ENCODE measurements at places on chromosomes 1 and 21.

GRCh38 chr21:33651965-33652680 lies 9.8 kb downstream of the ITSN1 start:
- peaks cover 6% of the 10 kb centered on the region for H3K36me3 ChIP-seq
- H3K4me3 ChIP-seq, result no peak overlapping the region
- H3K27ac ChIP-seq, result no peak overlapping the region

DNA sequence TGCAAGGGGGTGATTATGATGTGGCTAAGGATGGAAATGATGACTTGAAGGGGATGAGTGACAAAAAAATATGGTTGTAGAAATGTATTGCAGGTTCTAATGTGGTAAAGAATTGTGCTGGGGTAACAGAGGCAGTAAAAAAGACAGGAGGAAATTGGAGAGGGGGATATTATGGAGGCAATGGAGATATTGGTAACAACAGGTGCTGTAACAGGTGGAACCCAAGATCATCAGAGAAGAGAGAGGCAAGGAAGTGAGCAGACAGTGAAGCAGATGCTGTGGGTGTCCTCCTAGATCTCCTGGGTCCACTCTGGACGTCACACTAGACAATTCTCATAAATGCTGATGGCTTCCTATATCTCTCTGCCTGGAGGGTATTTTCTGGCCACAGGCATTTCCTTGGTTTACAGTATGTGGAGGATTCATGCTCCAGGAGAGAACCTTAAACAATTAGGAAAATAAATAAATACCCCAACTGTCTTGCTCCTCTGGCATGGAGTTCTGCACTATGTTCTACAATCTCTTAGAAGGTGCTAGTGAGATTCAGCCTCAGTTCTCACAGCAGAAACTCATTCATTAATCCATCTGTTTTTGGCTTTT lies 620.3 kb upstream of the PLXNA2 start:
- H3K4me1 ChIP-seq, result no peaks in the 10 kb centered on the region
- H3K27me3 ChIP-seq, result no peaks in the 10 kb centered on the region
- H3K36me3 ChIP-seq, result no peaks in the 10 kb centered on the region
- DNase-seq, result no peak
- no peak overlapping the region for H3K4me3 ChIP-seq

GRCh38 chr1:163131981-163132380 lies 62.8 kb downstream of the RGS4 start:
- H3K27ac ChIP-seq, result no peak overlapping the region
- no peak overlapping the region for H3K4me3 ChIP-seq
- H3K4me1 ChIP-seq, result peaks cover 3% of the 10 kb centered on the region
- H3K27me3 ChIP-seq, result no peaks in the 10 kb centered on the region

DNA sequence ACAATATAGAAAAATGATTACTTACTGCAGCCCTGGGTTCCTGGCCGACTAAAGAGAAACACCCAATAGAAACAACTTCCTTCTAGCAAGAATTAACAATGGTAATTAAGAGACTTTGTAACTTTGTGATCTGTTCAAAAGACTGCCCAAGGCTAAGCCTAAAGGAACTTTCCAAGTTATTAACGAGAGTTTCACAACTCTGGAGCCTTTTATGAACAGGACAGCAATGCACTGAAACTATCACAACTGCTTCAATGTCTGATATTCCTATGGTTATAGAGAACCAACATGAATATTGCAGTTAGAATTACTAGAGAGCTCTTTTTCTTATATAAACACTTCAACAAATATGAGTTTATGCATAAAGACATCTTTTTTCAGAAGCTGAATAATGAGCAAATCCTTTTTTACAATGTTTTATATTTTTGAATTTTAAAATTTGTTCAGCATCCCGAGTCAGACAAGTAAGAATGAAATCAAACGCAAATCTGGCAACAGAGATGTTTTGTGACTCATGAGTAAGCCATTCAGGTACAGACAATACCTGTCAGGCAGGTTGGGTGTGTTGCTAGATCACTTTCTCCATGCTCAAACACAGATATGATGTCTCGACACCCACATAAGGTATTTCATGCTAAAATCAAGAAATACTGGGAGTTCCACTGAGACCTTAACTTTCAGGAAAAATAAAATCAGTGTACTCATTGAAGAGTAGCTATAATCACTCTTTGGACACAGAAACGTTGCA lies 22.2 kb upstream of the KCNJ15 start:
- no peaks in the 10 kb centered on the region for H3K4me1 ChIP-seq
- H3K27me3 ChIP-seq, result no peaks in the 10 kb centered on the region
- H3K4me3 ChIP-seq, result no peak overlapping the region
- no peak for DNase-seq

- peaks cover 3% of the 10 kb centered on the region for H3K36me3 ChIP-seq
- no peak overlapping the region for H3K27ac ChIP-seq
- H3K27me3 ChIP-seq, result no peaks in the 10 kb centered on the region
- H3K4me1 ChIP-seq, result peaks cover 3% of the 10 kb centered on the region
Measured at GRCh38 chr1:53594391-53595180, 135.4 kb downstream of the DMRTB1 start.

DNA sequence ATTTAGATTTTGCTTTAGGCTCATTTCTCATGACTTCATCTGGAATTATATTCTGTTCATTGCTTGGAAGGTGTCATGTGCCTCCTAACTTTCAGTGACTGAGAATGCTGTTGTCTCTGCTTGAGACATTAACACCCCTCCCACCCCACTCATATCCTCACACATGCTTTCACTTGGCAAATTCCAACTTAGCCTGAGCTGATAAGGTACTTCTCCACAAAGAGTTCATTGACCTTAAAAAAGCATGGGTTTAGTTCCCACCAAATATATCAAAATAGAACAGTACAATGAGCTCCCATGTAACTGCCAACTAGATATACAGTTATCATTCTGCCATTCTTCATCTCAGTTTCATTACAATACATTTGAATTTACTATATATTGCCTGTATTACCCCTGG lies 576.5 kb upstream of the ADGRL2 start:
- H3K36me3 ChIP-seq, result no peaks in the 10 kb centered on the region
- H3K27me3 ChIP-seq, result no peaks in the 10 kb centered on the region
- H3K4me3 ChIP-seq, result no peak overlapping the region
- no peaks in the 10 kb centered on the region for H3K4me1 ChIP-seq
- H3K27ac ChIP-seq, result no peak overlapping the region

DNA sequence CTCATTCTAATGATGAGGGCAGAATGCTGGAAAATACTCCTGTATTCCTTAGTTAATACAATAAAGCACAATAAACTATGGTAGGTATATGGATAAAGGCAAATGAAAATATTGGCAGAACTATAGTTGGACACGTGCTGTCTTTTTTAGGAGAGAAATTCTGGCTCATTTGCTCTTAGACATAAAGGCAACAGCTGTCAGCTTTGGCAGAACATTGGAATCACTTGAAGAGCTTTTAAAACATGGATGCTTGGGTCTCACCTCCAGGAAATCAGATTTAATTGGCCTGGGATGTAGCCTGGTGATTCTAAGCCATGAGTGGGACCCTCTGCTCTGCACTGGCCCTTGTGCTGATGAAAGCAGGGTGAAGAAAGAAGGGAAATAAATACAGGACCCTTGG lies 9.9 kb downstream of the CRP start:
- H3K4me1 ChIP-seq, result no peaks in the 10 kb centered on the region
- H3K27ac ChIP-seq, result no peak overlapping the region
- H3K27me3 ChIP-seq, result peaks cover 32% of the 10 kb centered on the region
- H3K4me3 ChIP-seq, result no peak overlapping the region
- no peak for DNase-seq

- H3K4me1 ChIP-seq, result peaks cover 38% of the 10 kb centered on the region
- no peak overlapping the region for H3K27ac ChIP-seq
- H3K4me3 ChIP-seq, result no peak overlapping the region
- no peak for DNase-seq
- no peaks in the 10 kb centered on the region for H3K27me3 ChIP-seq
- H3K36me3 ChIP-seq, result no peaks in the 10 kb centered on the region
Measured at GRCh38 chr1:111660204-111661150, 40.9 kb downstream of the RAP1A start.

GRCh38 chr1:118827636-118828035 lies 160.5 kb downstream of the TBX15 start:
- no peaks in the 10 kb centered on the region for H3K36me3 ChIP-seq
- DNase-seq, result no peak
- no peaks in the 10 kb centered on the region for H3K27me3 ChIP-seq
- no peak overlapping the region for H3K27ac ChIP-seq
- H3K4me3 ChIP-seq, result no peak overlapping the region
- H3K4me1 ChIP-seq, result no peaks in the 10 kb centered on the region

GRCh38 chr1:248858096-248858890 lies 592 bp downstream of the ZNF692 start:
- peak overlapping the region; percentile 90 for H3K4me3 ChIP-seq
- no peaks in the 10 kb centered on the region for H3K27me3 ChIP-seq
- peak overlapping the region; percentile 88 for H3K27ac ChIP-seq
- peaks cover 3% of the 10 kb centered on the region for H3K36me3 ChIP-seq
- no peak for DNase-seq

DNA sequence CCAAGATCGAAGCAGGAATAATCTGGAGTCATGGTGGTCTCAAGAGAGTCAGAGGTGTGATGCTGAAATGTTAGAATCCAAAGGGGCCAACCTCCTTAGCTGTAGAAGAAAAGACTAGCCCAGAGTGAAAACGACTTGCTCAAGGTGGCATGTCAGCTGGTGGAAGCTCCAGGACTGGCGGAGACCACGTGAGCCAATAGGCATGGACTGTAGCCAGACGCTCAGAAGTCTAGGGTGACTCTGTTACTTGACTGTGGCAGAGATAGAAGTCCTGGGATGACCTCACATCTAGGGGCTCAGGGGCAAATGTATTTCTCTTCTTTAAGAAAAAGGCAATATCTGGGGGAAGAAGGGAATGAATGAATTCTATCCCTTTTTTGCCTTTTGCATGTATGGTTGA lies 267.4 kb downstream of the ATG4C start:
- peaks cover 49% of the 10 kb centered on the region for H3K27me3 ChIP-seq
- no peak for DNase-seq
- no peaks in the 10 kb centered on the region for H3K36me3 ChIP-seq
- peaks cover 3% of the 10 kb centered on the region for H3K4me1 ChIP-seq
- H3K27ac ChIP-seq, result no peak overlapping the region

GRCh38 chr1:83815330-83815729 lies 183.6 kb downstream of the TTLL7 start:
- no peak overlapping the region for H3K27ac ChIP-seq
- no peaks in the 10 kb centered on the region for H3K4me1 ChIP-seq
- no peak for DNase-seq
- H3K27me3 ChIP-seq, result no peaks in the 10 kb centered on the region

- no peak for DNase-seq
- no peaks in the 10 kb centered on the region for H3K36me3 ChIP-seq
- H3K4me3 ChIP-seq, result no peak overlapping the region
- peak overlapping the region; percentile 41 for H3K27ac ChIP-seq
- H3K27me3 ChIP-seq, result no peaks in the 10 kb centered on the region
Measured at GRCh38 chr1:220219136-220219442, 53.2 kb downstream of the RAB3GAP2 start.

- H3K4me3 ChIP-seq, result no peak overlapping the region
- DNase-seq, result no peak
- H3K27me3 ChIP-seq, result no peaks in the 10 kb centered on the region
Measured at GRCh38 chr1:222823695-222824094, 8.9 kb downstream of the DISP1 start.

DNA sequence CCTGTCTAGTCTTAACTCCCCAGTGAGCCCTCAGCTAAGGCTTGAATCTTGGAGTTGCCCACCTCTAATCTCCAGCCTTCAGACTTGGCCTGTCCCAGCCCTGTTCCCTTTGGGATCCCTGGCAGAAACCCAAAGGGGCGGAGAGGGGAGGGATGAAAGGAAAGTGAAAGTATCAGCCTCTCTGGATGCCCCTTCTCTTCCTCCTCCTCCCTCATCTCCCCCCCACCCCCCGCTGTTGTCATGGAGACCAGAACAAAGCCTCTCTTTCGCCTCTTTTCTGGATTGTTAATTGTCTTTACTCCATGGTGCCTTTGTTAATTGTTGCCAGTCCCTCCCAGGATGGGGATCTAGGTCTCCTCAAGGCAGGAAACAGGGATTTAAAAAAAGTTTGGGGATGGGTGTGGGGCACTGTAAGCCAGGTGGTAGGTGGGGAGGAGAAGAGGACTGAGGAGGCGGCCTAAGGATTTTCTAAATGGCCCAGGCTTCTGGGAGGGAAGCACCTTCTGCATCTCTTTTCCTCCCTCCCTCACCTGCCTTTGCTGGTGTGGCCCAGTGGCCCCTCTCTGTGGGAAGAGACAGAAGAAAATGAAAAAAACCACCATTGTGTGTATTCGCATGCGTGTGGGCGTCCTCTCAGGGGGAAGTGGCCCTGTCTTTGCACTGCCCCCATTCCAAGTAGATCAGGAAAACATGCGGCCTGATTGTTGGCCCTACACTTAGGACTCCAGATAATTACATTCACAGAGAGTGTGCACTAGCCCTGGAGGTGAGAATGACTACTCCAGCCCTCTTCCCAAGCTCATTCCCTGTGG lies 7.5 kb upstream of the SOX13 start:
- peaks cover 14% of the 10 kb centered on the region for H3K27me3 ChIP-seq
- H3K4me1 ChIP-seq, result peaks cover 4% of the 10 kb centered on the region
- H3K36me3 ChIP-seq, result peaks cover 4% of the 10 kb centered on the region
- H3K4me3 ChIP-seq, result peak overlapping the region; percentile 31

DNA sequence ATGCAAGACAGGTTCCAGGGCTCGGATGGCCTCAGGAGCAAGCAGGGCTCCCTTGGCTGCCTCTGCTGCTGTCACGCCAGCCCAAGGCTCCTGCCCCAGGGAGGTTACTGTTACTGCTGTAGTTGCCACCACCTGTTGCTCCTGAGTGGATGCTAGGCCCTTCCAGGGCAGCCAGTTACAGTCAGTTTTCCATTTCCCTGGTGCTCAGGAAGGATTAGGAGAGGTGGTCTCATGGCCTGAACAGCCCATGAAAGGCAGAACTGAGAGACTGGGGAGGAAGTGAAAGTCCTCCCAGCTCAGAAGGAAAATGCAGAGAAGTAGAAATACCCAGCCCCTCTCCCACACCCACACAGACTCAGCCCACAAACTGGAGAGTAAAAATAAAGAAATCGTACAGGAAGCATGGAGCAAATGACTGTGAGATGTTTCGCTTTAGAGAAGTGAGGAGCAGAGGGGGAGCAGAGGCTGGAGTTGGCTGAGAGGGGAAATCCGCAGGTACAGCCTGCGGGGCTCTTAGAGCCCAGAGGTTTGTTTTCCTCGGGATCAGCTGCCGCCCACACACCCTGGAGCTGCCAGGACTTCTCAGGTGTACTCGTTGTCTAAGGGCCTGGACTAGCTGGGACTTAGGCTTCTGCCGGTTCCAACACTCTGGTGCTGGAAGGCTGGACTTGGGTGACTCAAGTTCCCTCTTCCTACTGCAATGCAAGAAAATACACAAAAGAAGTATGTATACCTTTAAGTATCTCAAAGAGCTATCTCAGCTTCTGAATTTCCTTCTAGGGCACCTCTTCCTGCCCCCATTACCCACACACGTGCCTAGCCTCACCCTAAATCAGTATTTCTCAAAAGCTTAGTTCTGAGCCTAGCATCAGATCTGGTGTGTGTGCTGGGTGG lies 2.3 kb downstream of the IL6R start:
- peaks cover 5% of the 10 kb centered on the region for H3K36me3 ChIP-seq
- H3K4me3 ChIP-seq, result peak overlapping the region; percentile 98
- peaks cover 65% of the 10 kb centered on the region for H3K4me1 ChIP-seq
- H3K27ac ChIP-seq, result peak overlapping the region; percentile 98
- no peaks in the 10 kb centered on the region for H3K27me3 ChIP-seq

Data from T-helper 17 cell (primary cell).